Epithelial cell of proximal tubule (primary cell): ENCODE measurements at places on chromosomes 12 and 14. TPM values are rescaled to one million over a fixed set of nuclear protein-coding genes. Genes with fewer than 3 reads are reported as not detected.

DNA sequence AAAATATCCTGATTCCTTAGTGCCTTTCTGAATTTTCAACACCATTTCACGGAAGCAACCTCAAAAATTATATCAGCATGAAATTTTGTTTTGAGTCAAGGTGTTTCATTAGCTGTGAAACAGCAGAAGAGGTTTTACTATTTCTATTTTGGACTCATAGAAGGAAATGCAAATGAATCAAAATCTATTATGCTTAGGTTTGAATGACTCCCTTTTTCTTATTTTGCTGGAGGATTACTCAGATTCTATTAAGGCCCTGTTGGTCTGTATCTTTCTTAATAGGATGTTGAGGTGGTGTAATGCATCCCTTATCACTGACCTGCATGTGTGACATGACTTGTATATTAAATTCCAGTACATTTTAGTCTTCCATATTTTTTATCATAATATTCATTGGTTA lies 165.8 kb downstream of the TMTC2 start:
- no peak for DNase-seq

GRCh38 chr14:84025106-84026012 lies 1504.6 kb upstream of the FLRT2 start:
- DNase-seq = no peak

DNA sequence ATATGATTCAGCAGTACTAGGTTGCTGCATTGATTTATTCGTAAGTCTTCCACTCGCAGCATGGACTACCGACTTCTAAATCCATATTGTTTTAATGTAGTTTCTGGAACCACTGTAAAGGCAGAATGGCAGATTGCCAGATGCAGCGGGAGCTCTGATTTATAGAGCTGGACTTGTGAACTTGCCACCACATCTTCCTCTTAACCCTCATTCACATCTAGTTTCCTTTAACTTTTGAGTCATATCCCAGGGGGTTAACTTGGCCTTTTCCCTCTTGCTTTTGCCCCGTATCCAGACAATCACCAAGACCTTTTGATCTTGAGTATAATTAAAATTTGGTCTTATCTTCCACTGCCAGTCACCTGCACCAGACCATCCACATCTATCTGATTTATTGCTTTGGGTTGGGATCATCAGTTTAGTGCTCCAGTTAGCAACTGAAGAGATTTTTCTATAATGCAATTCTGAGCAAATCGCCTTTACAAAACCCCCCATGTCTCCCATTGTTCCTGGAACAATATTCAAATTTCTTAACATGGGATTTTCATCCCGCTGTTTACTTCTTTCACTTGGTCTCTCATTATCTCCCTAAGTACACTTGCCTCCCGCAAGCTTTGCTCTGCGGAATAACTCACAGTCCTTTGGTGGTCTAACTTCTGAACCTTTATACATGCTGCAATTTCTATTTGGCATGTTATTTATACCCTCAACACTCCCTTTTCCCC lies 130.5 kb downstream of the ACSS3 start:
- DNase-seq = no peak

DNA sequence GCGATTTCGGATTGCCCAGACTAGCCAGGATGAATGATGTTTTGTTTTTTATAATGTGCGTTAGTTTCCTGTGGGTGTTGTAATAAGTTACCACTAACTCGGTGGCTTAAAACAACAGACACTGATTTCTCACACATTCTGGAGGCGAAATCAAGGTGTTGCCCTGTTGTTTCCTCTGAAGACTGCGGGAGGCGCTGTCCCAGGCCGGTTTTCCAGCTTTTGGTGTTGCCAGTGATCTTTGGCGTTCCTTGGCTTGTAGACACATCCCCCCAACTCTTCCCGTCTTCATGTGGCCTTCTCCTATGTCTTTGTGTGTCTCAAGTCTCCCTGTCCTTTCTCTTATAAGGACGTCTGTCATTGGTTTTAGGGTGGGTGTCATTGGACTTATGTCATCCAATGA lies 267.7 kb downstream of the AACS start:
- no peak for DNase-seq

DNA sequence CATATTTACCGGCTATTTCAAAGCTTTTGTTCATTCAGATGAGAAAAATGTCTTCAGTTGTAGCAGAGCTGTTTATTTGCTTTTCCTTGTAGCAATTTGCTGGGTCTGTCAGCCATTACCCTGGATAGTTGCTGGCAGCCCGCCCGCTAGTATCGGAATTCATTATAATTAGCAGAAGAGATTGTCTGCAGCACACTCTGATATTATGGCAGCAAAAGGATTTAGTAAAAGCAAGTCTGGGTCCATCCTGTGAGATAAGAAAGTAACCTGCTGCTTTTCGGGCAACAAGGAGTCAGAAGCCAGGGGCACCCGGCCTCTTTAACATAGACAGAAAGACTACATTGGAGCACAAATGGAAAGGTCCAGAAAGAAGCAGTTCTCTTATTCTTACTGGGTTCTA lies 6.1 kb upstream of the SLC35E3 start:
- DNase-seq = no peak

DNA sequence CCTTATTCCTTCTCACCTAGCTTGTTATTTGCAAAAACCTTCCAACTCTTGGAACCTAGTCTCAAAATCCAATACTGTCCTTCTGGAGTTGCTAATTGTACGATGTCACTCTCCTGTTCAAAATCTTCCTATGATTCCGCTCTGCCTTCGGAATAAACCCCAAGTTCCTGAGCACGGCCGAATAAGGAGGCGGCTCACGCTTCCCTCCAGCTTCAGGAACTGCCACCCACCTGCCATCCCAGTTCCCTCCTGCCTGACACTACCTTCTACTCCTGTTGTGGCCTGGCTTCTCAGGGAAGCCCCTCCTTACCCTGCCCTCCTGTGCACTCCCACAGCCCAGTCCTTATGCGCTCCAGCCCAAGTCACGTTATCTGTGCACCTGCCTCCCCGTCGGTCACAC lies 73.2 kb downstream of the SETD3 start:
- DNase-seq = no peak

DNA sequence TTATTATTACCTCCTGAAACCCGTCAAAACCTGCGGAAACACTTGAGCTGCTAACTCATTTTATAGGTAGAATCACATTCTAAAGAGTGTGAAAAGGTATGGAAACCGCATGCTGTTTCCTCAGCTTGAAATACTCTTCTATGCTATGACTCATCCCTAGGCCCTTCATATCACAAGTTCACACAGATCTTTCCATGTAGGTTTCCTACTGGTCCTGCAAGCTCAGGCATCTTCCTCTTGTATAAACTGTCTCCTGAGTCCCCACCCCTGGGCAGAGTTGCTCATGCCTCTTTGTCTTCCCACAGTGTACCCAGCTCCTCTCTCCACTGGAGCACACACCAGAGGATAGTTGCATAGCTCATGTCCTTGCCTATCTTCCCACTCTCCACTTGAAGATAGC lies 84.7 kb downstream of the CMAS start:
- no peak for DNase-seq

DNA sequence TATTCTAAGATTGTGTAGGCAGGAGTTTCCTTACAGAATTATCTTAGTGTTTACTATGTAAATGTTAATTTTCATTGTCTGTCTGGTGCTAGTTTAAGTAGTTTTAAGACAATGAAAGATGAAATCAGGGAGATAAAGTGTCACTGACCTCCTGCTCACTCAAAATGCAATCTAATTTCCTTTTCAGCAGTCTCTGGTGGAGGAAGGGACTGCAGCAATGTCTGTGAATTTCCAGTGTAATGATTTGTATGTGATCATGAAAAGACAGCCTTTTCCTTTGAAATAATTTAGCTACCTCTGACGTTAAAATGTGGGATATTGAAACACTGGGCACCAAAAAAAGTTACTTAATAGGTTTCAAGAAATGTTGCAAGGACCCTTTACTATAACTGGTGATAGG lies 779.7 kb upstream of the FLRT2 start:
- no peak for DNase-seq

DNA sequence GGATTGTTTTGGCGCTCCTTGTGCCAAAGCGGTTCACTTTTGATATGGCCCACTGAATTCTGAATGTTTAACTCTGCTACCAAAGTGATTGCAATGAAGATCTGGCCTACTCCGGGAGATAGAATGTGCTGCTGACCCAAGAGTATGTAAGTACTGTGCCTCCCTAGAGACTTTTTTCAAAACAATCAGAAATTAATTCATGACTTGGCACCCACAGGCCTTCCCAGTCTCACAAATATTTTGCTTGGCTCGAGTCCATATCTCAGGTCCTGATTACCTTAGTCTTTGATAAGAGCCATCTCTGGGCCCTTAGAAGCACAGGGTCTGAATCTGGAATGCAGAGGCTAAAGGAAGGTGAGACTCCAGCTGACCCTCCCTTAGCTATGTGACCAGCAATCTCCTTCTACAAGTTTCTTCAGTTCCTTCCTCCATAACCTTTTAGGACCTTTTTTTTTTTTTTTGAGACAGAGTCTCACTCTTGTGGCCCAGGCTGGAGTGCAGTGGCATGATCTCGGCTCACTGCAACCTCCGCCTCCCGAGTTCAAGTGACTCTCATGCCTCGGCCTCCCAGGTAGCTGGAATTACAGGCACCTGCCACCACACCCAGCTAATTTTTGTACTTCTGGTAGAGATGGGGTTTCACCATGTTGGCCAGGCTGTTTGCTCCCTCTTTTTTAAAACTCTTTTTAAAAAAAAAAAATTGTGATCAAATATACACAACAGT lies 49.5 kb upstream of the METAP2 start:
- no peak for DNase-seq

GRCh38 chr14:71675900-71676287 lies 256.3 kb upstream of the RGS6 start:
- no peak for DNase-seq

DNA sequence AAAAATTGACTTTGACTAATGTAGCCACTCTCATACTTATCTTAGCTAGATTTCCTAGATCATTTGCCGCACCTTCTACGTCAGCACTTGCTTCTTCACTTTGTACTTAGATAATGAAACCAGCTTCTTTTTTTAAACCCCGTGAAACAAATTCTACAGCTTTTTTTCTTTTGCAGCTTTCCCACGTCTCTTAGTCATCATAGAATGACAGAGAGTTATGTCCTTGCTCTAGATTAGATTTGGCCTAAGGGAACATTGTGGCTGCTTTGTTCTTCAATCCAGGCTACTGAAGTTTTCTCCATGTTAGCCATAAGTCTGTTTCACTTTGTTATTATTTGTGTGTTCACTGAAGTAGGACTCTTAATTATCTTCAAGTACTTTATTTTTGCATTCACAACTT lies 94.9 kb downstream of the SLCO1A2 start:
- no peak for DNase-seq

- no peak for DNase-seq
Measured at GRCh38 chr14:101062601-101063000, 159.1 kb upstream of the RTL1 start.

- DNase-seq = no peak
Measured at GRCh38 chr12:130192642-130193345, 30.5 kb downstream of the FZD10 start.

- no peak for DNase-seq
Measured at GRCh38 chr12:104630230-104630670, 173.5 kb downstream of the CHST11 start.

DNA sequence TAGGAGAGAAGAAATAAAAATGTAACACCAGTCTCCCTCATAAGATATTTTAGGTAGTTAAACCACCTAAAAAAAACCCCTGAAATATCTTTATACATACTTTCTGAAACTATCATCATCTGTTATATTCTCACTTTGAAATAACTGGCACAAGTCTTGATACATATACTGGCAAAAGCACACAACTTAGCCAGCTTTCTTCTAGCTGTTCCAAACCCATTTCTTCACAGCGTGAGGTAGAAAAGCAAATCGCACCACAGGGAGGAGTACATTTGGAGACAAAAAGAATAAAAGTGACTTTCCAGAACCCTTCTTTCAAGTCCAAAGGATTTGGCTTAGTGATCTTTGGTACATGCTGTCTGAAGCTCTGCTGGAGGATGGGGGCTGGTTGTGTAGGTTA lies 78.5 kb downstream of the RERG start:
- DNase-seq = no peak

DNA sequence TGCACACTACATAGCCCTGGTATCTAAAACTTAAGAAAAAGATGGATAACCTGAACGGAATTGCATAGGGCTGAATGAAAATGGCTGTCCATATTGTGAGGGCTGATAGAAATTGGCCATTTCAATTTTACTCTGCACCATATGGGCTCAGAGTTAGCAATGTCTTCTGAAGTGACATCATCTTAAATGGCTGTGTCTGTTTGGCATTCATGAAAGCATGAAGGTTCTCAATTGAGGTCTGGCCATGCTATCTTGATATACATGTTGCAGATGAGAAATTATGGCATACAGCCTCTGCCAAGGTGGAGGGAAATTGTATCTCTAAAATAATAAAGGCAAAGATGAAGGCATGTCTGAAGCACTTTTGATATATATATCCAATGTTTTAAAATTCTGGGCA lies 226.0 kb upstream of the PDE3A start:
- no peak for DNase-seq

- DNase-seq = no peak
Measured at GRCh38 chr12:124411281-124411878, 116.5 kb downstream of the RFLNA start.

The ACSS3 gene
- total RNA-seq = 2.5 and 3.4 TPM in 2 replicates

The ALDH2 gene
- 19.3 and 25.2 TPM in 2 replicates for total RNA-seq

The OLR1 gene
- not detected in 2 replicates for total RNA-seq

The DBX2 gene
- total RNA-seq = not detected in 2 replicates

The LRRK2 gene
- 0.43 and 0.52 TPM in 2 replicates for total RNA-seq

The IRF2BPL gene
- total RNA-seq = 61.9 and 65.6 TPM in 2 replicates

The ATF7 gene
- total RNA-seq = 8.8 and 9.2 TPM in 2 replicates
